ENCODE measurements at places on chromosomes 13 and 19.

DNA sequence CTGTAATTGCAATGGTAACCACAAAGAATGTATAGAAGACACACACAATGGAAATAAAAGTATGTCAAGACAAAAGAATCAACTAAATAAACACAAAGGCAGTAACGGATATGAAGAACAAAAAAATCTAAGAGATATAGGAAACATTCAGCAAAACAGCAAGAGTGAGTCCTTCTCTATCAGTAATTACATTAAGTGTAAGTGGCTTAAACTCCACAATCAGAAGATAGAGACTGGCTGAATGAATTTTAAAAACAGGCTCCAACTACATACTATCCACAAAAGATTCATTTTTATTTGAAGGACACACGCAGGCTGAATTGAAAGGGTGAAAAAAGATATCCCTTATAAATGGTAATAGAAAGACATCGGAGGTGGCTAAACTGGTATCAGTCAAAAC lies 19.5 kb downstream of the ZNF616 start:
- DNase-seq = no peak

- no peak for DNase-seq
Measured at GRCh38 chr13:102900193-102900608, 54.4 kb downstream of the ERCC5 start.

- no peak for DNase-seq
Measured at GRCh38 chr19:54475706-54476105, 2.6 kb upstream of the CDC42EP5 start.

GRCh38 chr13:41610404-41610803 lies 153.1 kb downstream of the RGCC start:
- no peak for DNase-seq

DNA sequence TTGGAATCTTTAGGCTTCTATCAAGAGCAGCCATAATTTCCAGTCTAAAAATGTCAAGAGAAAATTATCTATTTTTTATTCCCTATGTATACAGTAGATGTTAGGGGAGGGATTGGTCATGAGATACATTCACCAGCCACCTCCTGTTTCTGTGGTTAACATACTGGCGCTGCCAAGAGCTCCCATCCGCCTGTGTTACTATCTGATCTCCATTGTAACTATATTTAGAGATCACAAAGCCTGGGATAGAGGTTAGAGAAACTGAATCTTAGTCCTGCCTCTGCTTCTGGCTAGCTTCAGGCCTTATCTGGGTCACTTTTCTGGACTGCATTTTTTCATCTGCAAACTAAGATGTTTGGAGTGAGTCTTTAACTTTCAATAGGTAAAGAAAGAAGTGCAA lies 46.3 kb downstream of the POLR1D start:
- peak; percentile 19 for DNase-seq

DNA sequence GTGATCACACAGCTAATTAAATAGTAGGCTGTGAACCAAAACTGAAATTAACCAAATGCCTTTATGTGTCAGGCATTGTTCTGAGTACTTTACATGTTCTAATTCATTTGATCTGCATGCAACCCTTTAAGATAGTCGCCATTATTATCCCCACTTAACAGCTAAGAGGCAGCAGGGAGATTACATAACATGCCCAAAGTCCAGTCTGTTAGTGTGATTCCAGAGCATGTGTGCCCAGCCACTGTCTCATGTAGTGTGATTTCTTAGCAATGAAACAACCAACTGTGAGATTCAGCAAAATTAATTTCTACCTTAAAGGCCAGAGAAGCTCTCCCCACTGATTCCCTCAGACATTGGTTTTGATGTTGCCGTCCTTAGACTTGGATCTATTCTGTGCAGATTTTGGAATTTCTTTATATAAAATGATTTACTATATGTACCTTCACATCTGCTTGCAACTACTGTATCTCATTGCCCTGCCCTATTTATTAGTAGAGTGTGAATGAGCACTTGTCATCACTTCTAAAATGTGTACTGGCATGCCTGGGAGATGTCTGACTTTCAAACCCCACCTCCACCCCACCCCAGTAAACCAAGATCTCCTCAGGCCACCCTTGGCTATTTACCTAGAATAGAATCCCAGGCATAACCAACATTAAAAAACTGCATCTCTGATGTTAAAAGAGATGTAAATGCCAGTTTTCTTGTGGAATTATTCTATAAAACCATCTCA lies 41.2 kb downstream of the POLR1D start:
- DNase-seq = no peak

GRCh38 chr19:42242069-42242511 lies 312 bp downstream of the GSK3A start:
- no peak for DNase-seq

- DNase-seq = no peak
Measured at GRCh38 chr13:96294930-96295881, 205.3 kb downstream of the HS6ST3 start.

DNA sequence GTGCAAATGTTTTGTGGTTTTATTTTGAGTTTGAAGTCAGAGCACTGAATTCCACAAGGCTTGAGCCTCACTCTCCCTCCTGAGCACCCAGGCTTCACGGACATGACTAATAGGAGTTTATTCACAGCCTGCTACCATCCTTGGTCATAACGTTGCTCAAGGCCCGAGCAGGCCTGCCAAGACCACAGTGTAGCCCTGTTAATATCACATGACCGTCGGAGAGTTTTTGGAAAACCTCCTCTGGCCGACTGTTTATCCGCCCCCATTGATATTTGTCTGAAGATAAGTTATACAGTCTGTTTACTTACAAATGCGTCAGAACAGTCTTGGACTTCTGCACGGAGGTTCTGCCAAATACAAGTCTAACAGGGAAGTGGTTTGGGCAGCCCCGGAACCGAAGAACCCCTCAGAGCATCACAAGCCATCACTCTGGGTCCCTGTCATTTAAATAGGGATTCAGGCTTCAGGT lies 89.9 kb downstream of the COL4A2 start:
- DNase-seq = no peak

DNA sequence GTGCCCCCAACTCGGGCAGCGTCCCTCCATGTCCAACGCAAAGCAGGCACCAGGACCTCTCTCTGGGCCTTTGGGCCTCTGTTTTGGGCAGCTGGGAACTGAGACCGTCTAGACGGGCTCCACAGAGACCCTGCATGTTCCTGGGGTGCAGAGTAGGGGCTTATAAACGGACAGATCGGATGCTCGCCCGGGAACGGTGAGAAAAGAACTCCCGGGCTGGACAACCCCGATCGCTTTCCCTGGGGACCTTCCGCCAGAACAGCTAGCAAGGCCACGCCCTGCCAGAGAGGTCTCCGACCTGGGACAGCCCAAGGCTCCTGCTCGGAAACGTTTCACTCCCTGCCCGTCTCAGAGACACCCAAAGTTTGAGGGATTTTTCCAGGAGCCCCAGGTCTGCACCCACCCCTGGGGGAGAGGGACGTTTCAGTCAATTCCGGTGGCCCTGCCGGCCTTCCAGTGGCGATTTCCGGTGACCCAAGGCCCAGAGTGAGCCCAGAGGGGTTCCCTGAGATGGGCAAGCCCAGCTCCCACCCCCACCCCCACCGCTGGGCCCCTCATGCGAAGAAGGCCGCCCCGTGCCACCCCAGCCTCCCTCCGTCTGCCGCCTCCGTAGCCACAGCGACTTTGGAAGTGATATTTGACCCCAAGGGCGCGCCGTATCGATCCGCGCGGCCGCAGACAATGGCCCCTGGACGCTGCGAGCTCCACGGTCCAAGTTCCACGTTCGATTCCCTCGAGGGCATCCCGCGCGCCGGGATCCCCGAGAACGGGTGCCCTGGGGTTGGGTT lies 1.7 kb downstream of the NR2F6 start:
- no peak for DNase-seq

- DNase-seq = no peak
Measured at GRCh38 chr19:35069696-35070095, 28.2 kb downstream of the HPN start.

DNA sequence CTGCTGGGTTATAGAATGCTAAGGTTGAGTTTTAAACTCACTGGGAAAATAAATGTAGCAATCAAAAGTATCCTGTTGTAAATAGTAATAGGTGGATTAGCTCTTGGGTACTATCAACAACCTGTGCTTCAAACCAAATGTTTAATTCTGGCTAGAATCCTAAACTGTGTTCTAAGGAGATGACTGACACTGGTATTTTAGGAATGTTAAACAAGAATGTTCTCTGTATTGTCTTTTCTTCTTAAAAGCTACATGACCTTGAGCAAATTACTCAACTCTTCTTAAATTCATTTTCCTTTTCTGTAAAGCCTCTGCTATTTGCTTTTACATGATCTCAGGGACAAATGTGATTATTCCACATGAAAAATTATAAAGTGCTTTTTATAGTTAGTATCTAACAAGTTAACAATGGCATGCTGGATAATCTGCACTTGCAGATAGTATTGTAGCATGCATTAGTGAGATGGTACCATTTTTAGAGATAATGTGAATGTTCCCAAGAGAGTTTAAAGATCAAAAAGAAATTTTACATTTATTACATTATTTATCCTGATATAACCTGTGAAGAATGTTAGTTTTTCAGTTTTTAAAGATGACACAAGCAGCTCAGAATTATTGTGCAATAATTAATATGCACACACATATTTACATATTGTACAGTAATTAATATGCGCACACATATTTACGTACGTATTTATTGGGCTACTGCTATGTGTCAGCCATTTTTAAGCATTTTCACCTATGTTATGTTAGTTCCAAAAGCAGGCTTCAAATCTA lies 13.6 kb upstream of the EPSTI1 start:
- DNase-seq = no peak

All from DND-41 (cell line).